ENCODE measurements at places on chromosomes 11 and 22. TPM values are rescaled to one million over a fixed set of nuclear protein-coding genes. Genes with fewer than 3 reads are reported as not detected.

DNA sequence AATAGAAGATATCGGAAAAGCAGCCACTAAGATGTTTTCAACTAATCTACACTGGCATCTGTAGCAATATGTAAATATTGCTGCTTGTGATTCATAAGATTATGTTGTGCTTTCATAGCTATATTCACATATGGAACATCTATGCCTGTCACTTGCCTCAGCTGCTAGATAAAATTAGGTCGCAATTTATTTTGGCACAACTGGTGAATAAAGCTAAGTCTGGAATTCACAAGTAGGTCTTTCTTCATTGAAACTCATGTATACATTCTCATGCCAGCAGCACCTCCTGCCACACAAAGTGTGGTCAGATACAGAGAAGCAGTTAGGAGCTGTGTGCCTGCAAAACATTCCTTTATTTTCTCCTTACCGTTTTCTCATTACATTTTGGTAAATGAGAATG, 543.3 kb upstream of the CHORDC1 start:
- DNase-seq, result no peak

The DDI1 gene
- total RNA-seq, result not detected

The FAM118B gene
- total RNA-seq, result 18.7 TPM

The OR8D4 gene
- not detected for total RNA-seq

The SEPTIN3 gene
- 0.55 TPM for total RNA-seq

Data from mesenteric fat pad (tissue), 1 donor.